ENCODE measurements at places on chromosomes 5 and 9.

DNA sequence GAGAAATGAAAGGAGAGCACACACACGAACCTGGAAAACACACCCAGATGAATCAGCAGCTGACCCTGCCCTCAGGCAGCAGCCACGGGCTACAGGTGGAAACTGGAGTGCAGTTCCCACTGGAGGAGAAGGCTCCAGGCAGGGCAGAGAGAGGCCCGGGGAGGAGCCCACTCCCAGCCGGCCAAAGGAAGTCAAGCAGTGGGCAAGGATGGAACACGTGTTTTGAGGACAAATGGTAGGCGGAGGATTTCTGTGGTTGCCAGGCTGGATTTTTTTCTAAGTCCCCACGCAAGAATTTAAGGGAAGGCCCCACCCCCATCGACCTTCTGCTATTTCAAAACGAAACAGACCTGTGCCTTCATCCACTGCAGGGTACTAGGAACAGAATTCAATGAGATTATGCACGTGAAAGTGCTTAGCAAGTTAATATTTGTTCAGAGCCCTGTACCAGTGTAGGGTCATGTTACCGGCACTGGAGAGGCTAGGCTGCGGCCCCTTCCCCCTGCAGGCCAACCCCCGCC, 6.8 kb downstream of the EPB41L4B start:
- DNase-seq: no peak

DNA sequence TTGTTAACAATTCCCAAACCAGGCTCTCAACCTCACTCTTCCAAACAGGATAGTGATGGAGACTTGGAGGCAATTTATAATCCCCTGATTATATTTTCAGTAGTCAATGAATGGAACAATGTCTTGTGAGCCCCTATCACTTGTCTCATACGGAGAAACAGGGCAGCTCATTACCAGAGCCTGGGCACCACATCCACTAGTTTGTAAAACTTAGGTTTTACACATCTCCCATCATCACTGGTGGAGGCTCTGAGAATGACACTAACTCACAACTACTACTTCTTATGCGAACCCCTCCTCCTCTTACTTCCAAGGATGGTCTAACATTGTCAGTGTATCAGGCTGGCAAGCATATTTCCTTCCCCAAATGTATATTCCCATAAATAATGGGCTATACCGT, 253.7 kb downstream of the EPB41L4A start:
- no peak for DNase-seq

- DNase-seq: peak; percentile 25
These were observed 350.9 kb upstream of the PCSK5 start for GRCh38 chr9:75539523-75539922.

DNA sequence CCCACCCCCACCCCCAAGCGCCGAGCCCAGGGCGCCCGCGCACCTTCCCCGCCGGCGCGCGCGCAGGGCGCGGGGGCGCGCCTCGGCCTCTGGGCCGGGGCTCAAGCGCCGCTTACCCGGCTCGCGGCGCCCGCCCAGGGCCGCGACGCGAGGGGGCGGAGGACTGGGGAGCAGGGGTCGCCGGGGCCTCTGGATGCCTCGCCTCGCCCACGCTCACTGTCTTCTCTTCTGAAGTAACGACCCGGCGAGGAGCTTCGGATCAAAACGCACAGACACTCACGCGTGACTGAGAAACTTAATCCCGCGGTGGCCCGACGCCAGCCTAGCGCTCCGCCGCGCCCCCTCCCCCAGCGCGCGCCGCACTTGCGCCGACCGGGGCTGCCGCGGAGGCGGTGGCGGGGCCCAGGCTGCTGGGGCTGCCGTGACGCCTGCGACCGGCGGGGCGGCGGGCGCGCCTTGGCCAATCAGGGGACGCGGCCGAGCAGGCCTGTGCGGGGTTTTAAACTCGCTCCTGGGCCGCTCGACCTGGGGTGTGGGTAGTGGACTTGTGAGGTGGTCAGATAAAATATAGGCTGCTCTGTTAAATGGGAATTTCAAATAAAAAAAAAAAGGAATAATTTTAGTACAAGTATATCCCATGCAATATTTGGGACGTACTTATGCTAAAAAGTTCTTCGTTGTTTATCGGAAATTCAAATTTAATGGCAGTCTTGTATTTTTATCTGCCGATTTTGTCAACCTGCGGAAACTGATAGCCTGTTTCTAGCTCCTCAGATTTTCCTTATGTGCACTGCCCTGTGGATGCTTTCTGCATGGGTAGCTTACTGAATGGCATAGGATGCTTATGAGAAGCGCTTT, at the start of gene MPDZ:
Gene MPDZ (minus strand): TSS at position 409 of the 858 bp plus-strand sequence. CDS start 29,377 bp downstream, outside the sequence.
- DNase-seq: peak; percentile 73
